ENCODE measurements at places on chromosomes 12 and 14.

GRCh38 chr14:30994681-30995620 is 30.5 kb upstream of the AP4S1 start:
- DNase-seq = no peak

DNA sequence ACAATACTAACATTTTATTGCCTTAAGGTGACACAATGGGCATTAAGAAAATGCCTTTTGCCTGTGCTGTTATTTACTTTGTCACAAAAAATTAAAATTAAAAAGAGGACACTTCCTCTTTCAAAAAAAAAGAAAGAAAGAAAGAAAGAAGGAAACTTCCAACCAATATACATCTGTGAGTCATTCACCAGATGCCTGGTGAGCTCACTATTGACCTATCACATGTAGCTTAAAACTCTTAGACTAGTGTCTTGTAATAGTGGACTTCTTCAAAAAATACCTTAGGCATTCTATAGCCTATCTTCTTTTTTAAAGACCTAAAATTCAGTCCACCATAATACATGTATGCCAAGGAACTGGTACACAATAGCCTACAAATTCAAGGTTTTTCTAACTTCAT is 4.9 kb upstream of the SOX5 start:
- no peak for DNase-seq

DNA sequence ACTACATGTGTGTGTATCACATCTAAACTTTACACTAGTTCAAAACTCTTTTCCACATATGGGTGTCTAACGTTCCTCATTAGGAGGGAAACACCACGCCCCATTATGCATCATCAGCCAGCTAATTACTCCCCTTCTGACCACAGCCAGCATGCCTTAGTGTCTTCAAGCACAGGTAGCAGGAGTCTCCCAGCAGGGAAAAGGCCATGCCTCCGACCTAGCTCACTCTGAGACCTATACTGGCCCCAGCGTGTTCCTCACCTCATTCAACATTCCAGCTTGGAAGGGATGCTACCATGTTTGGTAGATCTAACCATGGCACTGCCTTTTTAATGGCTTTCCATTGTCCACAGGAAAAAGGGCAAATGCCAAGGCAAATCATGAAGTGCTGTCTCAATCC is 66.1 kb upstream of the PRB2 start:
- DNase-seq = no peak

GRCh38 chr14:102875652-102876051 is 46.8 kb upstream of the AMN start:
- no peak for DNase-seq

GRCh38 chr12:56162468-56163290 is 4.5 kb downstream of the MYL6 start:
- no peak for DNase-seq

- DNase-seq = no peak
These were observed 1.6 kb upstream of the NDRG2 start for GRCh38 chr14:21026274-21026987.

DNA sequence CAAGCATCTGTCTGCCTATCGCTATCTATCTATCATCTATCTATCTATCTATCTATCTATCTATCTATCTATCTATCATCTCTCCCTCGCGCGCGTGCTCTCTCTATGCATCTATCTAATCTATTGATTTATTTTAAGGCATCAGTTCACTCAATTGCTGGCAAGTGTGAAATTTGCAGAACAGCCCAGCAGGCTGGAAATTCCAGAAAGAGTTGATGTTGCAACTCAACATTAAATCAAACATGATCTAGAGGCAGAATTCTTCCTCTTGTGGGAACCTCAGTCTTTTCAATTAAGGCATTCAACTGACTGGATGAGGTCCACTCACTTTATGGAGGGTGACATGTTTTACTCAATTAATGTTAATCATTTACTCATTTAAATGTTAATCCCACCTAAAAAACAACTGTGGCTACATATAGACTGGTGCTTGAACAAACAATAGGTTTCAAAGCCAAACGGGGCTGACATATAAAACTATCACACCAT is 1210.8 kb downstream of the GALC start:
- no peak for DNase-seq

GRCh38 chr12:77559400-77560074 is 271.2 kb upstream of the NAV3 start:
- DNase-seq = no peak

GRCh38 chr12:104626069-104626837 is 169.5 kb downstream of the CHST11 start:
- no peak for DNase-seq

GRCh38 chr14:55123101-55123500 is 6.0 kb upstream of the LGALS3 start:
- no peak for DNase-seq

DNA sequence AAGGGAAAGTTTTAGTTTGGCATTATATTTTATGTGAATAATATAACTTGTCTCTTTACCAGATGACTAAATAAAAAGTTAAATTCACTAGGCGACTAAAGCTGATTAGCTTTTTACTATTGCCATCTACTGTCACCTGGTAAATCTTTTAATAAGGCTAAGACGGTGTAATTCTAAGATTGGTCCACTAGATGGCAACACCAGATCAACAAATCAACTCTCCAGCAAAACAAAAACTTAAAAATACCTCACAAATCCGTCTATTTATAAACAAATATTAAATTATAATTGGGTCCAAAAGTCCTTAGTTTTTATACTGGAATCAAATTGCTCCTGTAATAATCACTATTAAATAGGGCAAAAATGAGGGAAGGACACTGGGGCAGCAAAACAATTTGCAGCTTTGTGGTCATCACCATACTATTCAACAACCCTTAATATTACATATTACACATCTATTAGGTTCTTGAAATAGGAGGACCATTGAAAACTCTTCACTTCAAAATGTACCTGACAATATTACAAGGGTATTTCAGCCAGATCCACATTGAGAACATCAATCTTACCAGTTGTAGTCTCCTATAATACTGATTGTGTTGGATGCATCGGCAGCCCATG is 47.9 kb downstream of the GALC start:
- DNase-seq = no peak

GRCh38 chr12:67909681-67910080 is 79.6 kb upstream of the IFNG-AS1 start:
- DNase-seq = no peak

- DNase-seq = no peak
These were observed 263.2 kb downstream of the ADAMTS20 start for GRCh38 chr12:43288671-43289425.

DNA sequence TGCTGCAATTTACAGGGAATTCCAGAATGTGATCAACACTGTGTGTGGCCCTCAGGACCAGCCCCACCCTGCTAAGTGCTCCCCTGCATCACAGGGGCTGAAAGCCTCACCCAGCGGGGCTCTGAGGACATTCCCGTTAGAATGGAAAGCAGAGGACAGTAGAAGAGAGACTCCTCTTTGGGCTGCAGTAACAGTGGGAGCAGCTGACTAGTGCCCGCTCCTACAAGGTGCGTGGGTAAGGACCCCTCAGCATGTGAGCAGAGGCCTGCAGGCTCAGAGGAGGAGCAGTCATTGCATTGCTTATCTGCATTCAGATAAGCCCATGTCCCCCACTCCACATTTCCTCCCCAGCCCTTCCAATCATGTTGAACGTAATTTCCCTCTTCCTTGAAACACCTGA is 120.1 kb downstream of the ITPR2 start:
- no peak for DNase-seq

DNA sequence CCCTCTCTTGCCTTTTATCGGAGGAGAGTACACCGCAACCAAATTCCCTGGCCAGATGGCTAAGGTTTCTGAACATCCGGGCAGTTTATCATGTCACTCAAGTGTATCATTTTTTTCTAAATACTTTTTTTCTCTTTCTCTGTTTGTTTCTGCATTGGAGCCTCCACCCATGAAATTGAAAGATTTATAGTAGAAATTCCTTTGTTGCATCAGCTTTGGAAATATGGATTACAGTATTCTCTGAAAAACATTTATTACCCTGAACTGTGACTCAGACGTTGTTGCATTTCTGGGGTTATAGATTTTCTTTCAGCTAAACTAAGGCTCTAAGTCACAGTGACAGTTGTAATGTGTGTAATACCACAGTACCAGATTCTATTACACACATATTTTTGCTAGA is 187.0 kb downstream of the SPTSSA start:
- DNase-seq = no peak

- DNase-seq = no peak
These were observed 563 bp upstream of the STXBP6 start for GRCh38 chr14:25050269-25051150.

GRCh38 chr14:49106741-49107667 is 479.2 kb downstream of the RPS29 start:
- DNase-seq = no peak

- peak; percentile 44 for DNase-seq
These were observed 733 bp upstream of the P3H3 start for GRCh38 chr12:6827437-6827911.

DNA sequence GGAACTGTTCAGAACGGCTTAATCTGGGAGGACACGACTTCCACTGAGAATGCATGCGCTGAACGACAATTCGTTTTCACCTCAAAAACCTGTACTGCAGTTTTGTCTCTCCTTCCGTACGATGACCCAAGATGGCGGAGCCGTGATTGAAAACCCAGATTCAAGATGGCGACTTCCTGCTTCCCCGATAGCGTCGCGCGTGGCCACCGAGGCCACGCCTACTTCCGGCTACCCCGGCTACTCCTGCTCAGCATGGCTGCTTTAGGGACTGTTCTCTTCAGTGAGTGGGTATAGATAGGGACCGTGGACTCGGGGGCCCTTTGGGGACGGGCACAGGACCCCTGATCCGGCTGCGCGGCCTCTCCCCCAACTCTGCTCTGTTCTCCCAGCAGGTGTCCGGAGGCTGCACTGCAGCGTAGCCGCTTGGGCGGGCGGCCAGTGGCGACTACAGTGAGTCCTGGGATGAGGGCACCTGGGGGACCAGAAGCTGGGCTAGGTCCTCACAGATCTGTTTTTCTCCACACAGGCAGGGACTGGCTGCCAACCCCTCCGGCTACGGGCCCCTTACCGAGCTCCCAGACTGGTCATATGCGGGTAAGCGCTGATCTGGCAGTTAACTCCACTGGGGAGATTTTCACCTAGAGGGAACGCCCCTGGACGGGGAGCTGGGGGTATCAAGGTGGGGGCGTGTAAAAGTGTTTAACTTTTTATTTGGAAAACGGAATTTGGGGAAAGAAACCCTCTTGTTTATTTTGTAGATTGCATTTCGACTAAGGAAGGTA is at the start of gene MRPL52:
Gene MRPL52 (plus strand): TSS at position 227 of the 782 bp plus-strand sequence. CDS start 26 bp downstream, at position 253.
- DNase-seq = peak; percentile 55

DNA sequence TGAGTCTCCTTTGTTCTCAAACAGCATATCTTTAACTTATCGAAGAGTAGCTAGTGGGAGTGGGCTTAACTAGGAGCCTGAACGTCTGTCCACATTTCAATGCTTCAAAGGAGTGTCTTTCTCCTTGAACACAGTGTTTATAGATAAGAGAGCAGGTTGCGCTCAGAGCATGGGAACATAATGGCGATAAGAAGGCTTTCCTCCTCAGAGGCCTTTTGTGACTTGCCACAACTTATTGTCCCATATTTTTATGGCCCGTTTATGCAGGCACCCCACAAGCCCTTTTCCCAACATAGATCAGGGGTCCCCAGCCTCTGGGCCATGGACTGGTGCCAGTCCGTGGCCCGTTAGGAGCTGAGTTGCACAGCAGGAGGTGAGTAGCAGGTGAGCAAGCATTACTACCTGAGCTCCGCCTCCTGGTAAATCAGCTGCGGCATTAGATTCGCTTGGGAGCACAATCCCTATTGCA is 2.6 kb upstream of the DDX47 start:
- no peak for DNase-seq

- DNase-seq = no peak
These were observed 371.8 kb downstream of the BTG1 start for GRCh38 chr12:91773749-91774429.

- no peak for DNase-seq
These were observed 25.7 kb upstream of the LRP1-AS start for GRCh38 chr12:57173089-57173488.

Data from NCI-H2081 treated with DMSO at 0.1 percent for 48 hours (cell line).